Activated CD4-positive, alpha-beta T cell treated with anti-CD3 and anti-CD28 coated beads, Interleukin-2, amount 50 U/mL, for 1 hour (primary cell): ENCODE measurements at places on chromosomes 4 and X.

DNA sequence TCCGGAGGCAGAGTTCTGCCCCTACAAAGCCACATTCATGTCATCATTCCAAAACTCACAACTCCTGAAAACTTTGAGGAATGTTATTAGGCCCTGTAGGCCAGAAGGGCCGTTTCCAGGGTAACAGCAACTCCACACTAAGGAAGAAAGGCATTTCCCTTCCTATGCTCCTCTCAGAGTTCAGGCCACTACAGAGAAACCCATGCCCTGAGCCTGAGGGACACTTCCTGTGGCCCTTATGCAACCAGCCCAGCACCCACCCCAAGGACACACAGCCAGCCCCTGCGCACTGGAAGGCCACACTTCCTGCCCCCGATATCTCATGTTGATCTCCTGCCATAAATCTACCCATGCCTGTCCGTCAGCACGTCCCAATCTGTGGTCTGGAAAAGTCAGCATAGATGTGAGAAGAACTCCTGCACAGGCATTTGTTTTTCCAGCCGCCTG lies 289.3 kb downstream of the BCOR start:
- DNase-seq = no peak

DNA sequence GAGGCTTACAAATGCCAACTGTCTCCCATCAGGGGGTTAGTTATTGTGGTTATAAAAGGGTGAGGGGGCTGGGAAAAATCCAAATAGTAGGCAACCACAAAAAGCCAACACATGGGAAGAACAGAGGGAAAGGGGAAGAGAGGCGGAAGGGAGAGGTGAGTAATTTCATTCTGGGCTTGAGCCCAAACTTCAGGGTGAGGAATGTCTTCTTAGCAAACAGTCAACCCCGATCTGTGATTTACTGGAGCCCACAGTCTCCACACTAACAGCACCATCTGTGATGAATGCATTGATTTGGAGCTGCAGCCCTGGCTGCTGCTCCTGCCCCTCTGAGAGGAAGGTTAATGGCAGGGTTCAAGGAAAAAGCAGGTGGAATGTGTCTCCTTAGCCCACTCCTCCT lies 162.2 kb upstream of the GPR101 start:
- no peak for DNase-seq

- DNase-seq = no peak
Measured at GRCh38 chr4:22473268-22473667, 42.6 kb downstream of the ADGRA3 start.

GRCh38 chrX:1609762-1610161 lies 5.1 kb upstream of the ASMT start:
- no peak for DNase-seq

DNA sequence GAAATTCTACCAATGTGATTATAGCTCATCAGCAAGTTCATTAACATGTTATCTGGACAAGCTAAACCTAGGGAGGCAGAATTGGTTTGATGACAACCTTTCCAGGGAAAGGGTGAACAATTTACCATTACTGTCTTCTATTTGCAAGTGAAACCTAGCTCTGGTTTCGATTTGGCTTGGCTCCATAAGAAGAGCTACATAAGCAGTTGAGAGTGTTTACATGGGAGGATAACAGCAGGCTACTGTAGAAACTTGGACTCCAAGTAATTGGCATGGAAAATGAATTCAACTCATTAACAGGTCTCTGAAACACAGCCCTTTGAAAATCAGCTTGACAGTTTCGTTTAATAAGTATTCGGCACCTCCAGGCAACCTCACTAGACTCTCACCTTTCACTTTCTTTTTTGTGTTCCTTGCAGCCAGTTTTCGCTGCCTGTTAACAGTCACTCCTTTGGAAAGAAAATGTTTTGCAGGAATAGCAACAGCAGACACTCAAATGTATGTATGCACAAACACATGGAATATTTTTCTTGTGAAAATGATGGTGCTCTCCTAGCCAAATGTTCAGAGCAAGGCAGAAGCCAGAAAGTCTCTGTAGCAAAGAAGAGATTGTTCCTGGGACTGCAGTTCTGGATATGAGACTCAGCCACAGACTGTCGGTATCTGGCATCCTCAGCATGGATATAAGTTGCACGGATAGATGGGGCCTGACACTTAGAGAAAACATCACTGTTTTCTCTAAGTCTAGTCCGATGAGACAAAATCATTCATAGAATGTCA lies 27.5 kb downstream of the POU3F4 start:
- no peak for DNase-seq

GRCh38 chrX:43493756-43494155 lies 162.3 kb upstream of the MAOA start:
- DNase-seq = no peak

- DNase-seq = no peak
Measured at GRCh38 chr4:133856731-133857355, 344.7 kb downstream of the PABPC4L start.

- DNase-seq = no peak
Measured at GRCh38 chrX:150848914-150849365, 49.5 kb downstream of the CD99L2 start.

DNA sequence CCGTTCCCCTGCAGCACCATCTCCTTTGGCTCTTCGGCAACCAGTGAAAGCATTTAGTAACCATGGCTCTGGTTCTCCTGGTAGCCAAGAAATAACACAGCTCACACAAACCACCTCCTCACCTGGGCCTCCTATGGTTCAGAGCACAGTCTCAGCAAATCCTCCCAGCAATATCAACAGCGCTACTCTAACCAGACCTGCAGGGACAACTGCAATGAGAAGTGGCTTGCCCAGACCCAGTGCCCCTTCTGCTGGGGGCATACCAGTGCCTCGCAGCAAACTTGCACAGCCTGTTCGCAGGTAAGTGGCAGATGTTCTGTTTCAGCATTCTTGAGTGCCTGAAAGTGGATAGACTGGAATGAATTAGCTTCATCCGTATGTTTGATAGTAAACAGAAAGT lies 63.0 kb upstream of the SLC10A4 start:
- DNase-seq = no peak

DNA sequence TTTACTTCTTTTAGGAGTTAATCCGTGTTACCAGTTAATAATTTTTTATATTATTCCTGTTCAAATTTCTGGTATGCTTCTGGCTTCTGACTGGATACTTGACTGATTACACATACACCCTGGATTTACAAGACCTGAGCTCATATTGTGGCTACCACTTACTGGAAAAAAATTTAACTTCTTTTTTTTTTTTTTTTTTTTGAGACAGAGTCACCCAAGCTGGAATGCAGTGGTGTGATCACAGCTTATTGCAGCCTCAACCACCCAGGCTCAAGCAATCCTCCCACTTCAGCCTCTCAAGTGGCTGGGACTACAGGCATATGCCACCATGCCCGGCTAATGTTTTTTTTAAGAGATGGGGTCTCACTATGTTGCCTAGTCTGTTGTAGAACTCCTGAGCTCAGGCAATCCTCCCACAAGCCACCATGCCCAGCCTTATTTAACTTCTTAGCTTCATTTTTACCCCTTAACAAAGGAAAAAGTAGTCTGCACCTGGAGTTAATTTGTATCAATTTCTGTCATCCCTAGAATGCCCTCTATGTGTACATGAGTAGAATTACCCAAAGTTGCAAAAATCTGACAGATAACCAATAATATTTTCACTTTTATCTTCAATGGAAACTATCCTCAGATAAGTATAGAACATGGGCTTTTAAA lies 50.3 kb downstream of the TMEM165 start:
- no peak for DNase-seq

DNA sequence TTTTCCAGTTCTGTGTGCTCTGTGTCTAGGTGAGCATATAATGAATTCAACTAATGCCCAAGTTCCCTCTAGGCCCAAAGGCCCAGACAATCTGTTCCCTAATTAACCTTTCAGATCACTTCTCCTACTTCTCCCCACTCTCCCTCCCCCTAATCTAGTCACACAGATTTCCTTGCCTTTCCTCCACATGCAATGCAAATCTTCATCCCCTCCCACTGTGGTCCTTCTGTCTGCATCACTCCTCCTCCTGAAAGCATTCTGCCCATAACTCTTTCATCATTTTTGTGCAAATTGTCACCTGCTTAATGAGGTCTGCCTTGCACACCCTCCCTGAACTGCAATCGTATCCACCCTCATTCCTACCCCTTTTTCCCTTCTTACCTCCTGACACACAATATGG lies 346.6 kb downstream of the FBXO8 start:
- no peak for DNase-seq

- DNase-seq = no peak
Measured at GRCh38 chr4:88138561-88138960, 19.9 kb downstream of the ABCG2 start.

DNA sequence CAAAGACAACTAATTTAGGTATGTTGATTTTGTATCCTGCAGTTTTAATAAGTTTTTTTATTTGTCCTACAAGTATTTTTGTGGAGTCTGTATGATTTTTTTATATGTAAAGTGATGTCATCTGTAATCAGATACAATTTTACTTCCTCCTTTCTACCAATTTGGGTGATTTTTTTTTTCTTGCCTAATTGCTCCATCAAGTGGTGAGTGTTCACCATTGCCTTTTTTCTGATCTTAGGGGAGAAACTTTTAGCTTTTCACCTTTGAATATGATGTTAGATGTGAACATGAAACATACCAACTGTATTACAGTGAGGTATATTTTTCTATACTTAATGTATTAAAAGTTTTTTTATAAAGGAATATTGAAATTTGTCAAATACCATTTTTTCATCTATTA lies 362.3 kb downstream of the PABPC4L start:
- no peak for DNase-seq

- no peak for DNase-seq
Measured at GRCh38 chr4:122749704-122750454, 17.4 kb downstream of the BBS12 start.

GRCh38 chr4:168453146-168453545 lies 27.1 kb downstream of the DDX60L start:
- DNase-seq = no peak

DNA sequence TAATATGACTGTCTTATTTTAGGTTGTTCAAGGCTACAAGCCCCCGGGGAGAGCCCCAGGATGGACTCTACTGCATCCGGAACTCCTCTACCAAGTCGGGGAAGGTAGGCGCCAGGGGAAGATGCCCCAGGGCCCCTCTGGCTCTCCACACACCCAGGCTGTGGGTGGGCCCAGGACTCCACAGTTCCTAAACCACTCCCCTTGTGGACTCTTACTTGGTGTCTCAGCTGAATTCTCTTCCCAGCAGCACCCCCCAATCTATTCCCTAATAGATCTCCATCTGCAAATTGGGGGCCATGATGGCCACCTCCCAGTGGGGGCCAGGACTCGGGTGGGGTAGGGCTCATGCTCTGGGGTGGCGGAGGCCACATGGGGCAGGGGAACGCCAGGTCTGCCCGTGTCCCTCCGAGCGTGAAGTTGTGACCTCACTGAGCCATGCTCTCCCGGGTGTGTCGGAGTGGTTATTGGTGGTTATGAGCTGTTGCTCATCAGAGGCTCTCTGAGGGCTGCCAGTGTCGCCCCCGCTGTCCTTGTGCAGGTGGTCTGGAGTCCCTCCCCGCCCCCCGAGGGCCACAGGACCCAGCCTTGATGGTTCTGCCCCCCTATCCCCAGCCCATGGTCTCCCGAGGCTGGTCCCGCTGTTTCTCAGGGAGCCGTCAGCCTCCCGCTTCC lies 11.2 kb upstream of the ADD1 start:
- DNase-seq = no peak
